ENCODE measurements at places on chromosomes 3 and 15.

DNA sequence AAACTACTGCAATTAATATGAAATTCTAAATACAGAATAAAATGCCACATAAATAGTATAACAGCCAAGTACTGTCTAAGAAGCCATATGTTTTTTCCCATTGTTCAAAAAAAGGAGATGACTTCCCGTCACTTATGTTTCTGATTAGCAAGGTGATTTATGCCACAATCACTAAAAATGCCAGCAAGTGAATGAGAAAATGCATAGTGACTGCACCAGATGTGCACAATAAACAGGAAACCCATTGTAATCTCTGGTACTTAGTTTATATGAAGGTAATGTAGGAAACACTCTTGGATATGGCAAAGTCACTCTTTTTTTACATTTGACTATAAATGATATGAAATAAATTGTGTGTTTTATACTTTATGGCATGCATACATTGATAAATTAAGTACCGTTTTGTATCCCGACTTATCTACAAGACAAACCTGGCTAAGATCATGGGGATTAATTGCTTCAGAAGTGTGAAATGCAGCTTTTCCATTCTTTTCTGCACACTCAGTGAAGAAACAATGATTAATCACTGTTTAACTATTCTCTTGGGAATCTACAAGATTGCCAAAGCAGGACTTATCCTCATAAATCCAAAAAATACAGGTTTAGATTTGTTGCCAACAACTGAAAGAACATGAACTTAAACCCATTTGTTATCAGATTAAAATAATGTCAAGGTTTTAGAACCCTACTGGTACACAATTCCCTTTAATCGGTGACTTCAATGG is 164.5 kb downstream of the TBC1D5 start:
- no peak for DNase-seq

GRCh38 chr3:164387236-164387635 is 691.1 kb downstream of the SI start:
- no peak for DNase-seq

- no peak for DNase-seq
Measured at GRCh38 chr3:187406927-187407326, 38.7 kb downstream of the RTP4 start.

DNA sequence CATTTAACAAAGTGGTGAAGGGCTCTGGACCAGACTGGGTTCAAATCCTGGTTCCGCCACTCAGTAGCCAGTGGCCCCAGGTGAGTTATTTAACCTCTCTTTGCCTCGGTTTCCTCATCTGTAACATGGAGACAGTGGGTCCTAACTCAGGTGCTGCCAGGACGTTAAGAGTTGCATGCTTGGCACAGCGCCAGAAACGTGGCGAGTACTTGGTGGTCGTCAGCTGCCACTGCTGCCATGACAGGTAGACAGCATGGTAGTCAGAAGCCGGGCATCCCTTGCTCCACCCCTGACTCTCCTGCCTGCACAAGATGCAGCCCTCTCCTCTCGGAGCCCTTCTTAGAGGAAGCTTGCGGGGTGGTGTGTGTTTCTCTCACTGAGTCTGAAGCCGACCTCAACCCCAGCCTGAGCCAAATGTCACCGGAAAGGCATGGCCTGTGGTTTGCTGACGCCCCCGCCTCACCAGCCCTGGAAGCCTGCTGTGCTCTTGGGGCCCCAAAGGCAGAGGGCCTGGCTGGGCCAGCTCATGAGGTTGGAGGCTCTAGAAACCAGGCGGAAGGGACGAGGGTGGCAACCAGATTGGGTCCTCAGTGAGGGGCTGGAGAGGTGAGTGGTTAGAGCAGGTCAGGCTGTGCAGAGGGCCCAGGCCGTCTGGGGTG is 160.8 kb upstream of the TLE3 start:
- no peak for DNase-seq

DNA sequence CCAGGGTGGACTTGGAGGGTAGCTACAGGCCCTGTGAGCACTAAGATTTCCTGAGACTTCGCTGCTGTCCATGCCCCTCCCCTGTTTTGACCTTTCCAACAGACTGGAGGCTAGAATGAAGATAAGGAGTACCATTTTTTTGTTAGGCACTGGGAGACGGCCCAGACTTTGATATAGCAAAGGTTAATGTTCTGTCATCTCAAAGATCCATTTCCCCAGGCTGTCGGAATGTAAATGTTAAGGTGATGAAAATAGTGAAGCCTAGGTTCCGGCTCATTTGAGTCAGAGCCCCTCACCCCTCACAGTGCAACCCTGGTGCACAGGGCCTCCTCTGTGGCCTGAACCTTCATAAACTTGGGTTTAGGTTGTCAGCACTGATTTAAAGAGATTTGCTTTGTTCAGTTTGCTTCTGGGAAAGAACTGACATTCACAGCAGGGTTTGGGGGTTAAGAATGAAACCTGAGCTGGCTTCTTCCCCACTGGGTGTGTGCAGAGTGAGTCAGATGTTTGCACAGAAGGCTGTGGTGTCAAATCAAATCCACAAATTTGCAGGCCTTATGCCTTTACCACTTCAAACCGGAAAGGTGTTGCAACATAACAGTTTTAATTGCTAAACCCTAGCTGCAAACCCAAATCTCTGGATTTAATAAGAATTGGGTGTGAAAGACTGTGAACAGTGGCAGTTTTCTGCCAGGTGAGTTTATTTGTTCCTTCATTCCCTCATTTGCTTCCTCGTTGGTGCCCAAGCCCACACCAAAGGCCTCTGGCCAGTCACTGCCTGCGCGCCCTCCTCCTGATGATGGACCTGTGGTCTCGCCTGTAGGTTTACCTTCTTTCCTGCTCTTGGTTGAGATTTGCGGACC is 20.6 kb upstream of the KCTD6 start:
- peak; percentile 36 for DNase-seq

DNA sequence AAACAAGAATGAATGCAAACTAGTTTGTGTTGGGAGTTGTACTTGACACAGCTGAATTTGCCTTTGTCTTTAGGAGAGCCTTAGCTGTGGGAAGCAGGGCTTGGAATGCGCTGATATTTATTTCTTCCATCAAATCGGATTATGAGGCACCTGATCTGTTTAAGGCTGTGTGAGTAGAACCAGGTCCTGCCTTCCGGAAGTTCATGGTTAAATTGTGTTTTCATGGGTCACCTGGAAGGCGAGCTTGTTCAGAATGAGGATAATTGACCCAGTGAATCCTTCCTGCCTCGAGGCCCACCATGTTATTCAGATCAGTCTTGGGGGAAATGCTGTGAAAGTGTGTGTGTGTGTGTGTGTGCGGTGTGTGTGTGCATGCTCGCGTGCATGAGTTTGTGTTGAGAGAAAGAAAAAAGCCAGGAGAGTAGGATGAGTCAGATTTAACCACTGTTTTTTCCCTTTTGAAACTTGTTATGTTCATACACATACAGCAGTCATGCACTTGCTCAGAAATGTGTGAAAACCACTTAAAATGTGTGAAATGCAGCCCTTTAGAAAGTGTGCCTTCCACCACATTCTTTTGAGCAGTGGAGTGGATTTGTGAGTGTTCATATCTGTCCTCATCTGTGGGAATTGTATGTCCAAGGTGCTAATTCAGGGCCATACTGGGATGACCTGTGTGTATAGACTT is 36.7 kb downstream of the SMAD3 start:
- DNase-seq, result no peak

- DNase-seq, result no peak
Measured at GRCh38 chr3:85482213-85482490, 523.4 kb downstream of the CADM2 start.

DNA sequence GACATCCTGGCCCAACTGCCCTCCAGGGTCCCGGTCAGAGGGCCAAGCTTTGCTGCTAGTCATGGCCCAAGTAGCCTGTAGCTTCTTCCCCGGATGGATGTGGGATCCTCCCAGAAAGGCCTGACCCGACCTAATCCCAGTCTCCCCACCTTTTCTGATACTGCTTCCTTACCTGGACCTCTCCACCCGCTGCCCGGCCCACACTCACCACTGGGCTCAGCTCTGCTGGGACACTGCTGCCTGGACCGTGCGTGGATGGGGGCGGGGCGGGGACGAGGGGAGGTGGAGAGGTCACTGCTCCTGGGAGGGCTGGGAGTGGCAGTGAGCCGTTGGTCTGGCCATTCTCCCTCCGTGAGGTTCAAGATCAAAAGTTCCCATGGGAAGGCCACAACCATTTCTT is 40.3 kb upstream of the FURIN start:
- DNase-seq, result no peak

- no peak for DNase-seq
Measured at GRCh38 chr15:88542342-88542733, 4.1 kb downstream of the DET1 start.

GRCh38 chr3:147008886-147009285 is 397.5 kb downstream of the ZIC4 start:
- DNase-seq, result no peak

DNA sequence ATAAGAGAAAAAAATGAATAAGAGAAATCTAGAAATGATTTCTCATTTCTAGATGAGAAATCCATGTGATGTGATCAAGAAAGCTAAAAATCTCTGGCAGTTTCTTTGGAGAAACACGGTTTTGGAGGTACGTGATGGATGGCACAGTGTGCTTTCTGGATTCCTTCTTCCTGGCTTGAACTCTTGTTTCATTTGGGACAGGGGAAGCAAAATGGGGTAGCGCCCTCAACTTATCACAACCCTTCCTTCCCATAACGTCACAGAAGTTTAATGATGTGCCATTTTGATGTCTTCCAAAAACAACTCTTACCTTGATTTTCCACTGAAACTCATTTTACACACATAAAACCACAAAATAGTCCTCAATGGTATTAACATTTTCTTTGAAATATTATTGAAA is 1037.3 kb downstream of the ROBO2 start:
- no peak for DNase-seq

DNA sequence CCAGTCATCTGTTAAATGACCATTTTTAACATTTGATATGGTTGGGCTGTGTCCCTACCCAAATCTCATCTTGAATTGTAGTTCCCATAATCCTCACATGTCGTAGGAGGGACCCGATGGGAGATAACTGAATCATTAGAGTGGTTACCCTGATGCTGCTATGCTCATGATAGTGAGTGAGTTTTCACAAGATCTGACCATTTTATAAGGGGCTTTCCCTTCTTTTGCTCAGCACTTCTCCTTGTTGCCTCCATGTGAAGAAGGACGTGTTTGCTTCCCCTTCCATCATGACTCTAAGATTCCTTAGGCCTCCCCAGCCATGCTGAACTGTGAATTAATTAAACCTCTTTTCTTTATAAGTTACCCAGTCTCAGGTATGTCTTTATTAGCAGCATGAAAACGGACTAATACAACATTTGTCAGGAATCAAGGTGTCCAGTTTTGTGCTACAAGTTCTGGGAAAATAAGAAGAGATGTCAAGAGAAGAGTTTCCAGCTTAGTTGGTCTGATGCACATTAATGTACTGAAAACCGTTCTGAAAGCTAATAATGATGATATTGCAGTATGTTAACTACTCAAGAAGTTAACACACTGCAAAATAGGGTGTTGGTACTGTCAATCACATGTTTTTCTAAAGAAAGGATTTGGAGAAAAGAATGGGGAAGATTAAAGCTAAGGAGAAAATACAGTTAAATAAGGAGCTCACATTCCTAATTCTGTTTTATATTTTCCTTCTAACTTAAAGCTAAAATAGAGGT is 67.9 kb downstream of the ATP8B4 start:
- no peak for DNase-seq

- DNase-seq, result no peak
Measured at GRCh38 chr3:88141458-88142083, 8.2 kb upstream of the C3orf38 start.

GRCh38 chr3:121757087-121757811 is 7.7 kb upstream of the GOLGB1 start:
- DNase-seq, result peak; percentile 45

- peak; percentile 48 for DNase-seq
Measured at GRCh38 chr3:56783644-56784447, 17.9 kb downstream of the ARHGEF3 start.

GRCh38 chr3:172321035-172321434 is 127.2 kb downstream of the GHSR start:
- DNase-seq, result no peak

DNA sequence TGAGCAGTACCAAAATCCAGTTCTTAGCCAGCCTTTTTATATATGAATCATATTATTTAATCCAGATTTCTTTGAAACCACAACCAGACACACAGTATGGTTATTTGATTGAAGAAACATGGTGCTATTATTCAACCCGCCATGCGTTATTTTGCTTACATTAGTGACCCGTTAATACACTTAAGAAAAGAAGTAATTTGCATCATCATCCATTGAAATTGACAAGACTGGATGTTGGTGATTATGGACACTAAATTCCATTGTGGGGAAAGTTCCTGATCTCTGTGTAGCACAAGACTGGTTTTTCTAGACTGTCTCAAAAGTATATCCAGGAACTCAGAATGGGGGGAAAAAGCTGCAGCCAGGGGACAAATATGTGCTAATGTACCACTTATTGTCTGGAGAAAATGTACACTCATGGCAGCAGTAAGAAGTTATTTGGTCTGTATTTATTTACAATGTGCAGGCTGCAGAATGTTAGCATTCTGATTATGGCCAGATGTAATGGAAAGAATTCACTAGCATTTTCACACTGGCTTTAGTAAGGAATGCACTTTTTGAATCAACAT is 80.3 kb downstream of the FILIP1L start:
- DNase-seq, result no peak

DNA sequence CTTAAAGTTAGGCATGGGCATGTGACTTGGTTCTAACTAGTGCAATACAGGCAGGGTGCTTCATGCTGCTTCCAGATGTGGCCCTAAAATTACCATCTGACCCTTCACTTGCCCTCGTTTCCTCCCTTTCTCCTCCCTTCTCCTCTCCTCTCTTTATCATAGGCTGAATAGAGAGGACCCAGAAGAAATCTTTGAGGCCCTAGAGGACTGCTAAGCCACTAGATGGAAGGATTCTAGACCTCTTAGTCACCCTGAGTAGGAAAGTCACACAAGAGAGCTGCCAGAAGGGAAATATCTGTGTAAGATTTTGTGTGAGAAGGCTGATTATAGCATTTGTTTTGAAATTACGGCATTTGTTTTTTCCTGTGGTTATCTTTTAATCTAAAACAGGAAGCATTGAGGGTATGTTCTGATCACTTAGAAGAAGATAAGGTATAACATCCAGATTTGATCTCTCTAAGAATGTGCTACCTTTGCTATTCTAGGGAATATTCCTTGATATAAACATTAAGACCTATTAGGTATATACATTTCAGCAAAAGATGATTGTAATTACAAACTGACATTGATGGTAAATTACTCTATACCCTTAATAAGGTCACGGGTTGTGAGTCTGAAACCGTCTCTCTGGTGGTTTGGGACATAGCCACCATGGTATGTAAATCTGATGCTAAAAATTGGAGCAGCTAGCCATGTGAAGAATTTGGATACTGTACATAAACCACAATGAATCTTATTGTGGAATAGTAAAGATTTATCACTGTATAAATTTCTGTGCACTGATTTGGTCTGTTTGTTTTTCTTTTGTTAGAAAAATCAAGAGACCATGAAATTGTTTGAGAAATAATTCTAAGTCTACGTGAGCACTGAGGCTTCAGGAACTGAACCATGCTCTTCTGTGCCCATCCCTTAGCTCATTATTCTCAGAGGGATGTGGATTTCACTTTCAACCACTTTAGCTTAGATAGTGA is 84.1 kb downstream of the TP63 start:
- no peak for DNase-seq

DNA sequence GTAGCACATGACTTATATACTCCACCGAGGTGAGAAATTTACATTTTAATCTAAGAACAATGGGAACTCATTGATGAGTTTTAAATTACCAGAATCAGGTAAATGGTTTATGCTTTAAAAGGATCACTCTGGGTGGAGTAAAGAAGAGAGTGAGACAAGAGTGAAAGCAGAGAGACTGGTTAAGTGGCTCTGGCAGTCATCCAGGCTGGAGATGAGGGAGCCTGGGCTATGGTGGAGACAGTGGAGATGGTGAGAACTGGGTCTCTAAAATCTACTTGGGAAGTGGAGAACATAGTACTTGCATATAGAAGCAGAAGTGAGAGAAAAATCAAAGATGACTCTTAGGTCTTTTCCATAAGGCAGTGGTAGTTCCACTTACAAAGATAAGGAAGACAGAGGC is 37.1 kb upstream of the SLC25A36 start:
- no peak for DNase-seq
